Activated T-helper 1 cell treated with Interleukin-2 at 50 U/mL for 16 hours (primary cell): ENCODE measurements at places on chromosomes 7 and 10.

DNA sequence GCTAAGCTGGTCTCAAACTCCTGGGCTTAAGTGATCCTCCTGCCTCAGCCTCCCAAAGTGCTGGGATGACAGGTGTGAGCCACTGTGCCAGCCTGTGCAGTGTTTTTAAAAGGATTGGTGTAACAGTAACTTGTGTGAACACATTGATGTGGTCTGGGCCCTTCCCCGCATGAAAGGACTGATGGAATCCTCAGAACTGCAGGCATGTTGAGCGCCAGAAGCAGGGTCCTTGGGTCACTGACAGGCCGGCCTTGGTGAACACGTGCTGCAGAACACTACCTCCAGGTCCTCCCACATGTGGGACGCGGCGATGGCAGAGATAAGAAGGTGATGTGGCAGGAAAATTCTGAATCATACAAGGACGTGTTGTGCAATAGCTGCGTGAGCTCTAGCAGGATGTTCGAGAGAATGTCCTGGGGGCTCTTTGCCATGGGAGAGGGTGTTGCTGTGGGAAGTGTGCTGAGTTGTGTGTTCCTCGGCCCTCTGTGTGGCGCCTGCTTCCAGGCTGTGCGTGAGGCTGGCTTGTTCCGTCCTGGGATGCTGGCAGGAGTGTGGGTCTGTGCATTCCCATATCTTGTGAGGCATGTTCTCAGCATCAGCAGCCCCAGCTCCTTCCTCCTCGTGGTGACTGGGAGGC lies 68.2 kb downstream of the DNAJB6 start:
- DNase-seq = no peak

- no peak for DNase-seq
Observed at GRCh38 chr7:134702366-134703240, 56.0 kb downstream of the BPGM start.

DNA sequence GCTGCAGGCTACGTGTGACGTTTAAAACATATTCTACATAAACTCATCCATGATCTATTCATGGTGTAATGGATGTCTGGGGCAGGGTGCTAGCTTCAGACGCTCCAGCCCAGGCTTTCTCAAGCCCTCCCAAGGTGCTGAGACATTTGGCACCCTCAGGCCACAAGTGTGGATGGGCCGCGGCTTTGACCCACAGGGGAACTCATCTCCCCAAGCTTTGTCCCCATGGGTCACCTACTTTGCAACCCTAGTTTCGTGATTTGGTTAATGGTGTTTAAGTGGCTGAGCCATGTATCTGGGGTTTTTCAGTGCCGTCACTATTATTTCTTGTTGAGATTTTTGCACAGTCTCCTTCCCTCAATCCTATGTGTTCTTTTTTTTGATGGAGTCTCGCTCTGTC lies 66.0 kb downstream of the GRK5 start:
- DNase-seq = no peak

DNA sequence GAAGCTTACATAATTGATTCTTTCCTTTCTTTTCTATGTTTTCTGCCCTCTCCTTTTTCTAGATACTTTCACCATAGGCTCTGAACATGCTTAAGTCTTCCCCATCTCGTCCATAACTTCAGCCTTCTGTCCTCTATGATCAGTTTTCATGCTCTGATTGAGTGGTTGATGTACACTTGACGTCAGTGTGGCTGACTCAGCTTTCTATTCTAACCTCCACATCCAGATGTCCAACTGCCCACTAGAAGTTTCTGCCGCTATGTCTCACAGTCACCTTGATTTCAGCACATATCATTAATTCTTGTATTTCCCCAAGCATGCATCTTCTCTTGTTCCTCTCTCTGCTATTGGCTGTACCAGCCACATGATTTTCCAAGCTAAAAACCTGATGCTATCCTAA lies 15.0 kb downstream of the CDK14 start:
- no peak for DNase-seq

DNA sequence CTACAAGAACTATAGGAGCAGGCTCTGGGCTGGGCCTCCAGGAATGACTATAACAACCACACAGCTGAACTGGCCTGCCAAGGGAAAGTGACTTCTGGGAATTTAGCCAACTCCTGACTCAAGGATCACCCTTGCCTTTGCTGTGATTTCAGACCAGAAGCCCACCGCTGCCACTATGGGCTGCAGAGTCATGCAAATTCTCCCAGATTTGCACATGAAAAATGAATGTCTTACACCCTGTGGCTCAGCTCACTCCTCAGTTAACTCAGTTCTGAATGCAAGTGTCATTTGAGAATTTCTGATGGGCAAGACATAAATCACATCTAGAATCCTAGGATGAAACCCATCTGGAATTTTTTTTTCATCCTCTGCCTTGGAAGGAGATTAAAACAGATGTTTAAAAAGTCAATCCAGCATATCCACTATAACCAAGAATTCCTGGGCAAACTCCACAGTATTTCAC lies 186.5 kb upstream of the BET1 start:
- no peak for DNase-seq

DNA sequence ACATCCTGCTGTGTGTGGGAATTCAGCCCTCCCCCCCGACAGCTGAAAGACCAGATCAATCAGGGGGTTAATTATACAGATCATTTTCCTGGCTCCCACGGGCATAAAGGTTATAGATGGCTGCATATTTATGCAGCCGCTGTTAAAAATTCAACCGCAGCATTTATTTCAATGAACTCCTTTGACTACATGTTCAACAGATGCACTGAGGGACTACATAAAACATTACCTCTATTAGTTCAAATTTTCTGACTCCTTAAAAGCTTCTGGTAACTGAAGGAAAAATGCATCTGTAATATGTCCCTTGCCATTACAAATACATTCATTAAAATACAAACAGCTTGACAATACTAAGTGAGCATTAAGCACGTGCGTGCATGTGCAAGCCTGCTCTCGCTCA lies 49.7 kb upstream of the YAE1 start:
- no peak for DNase-seq
